RCC 7860 (cell line): ENCODE measurements at places on chromosomes 1 and 21.

- no peak for DNase-seq
These were observed 110.7 kb upstream of the ERRFI1 start for GRCh38 chr1:8136766-8137165.

GRCh38 chr1:18639368-18640055, 8.9 kb downstream of the PAX7 start:
- DNase-seq, result no peak

GRCh38 chr1:19715334-19716203, 50.9 kb downstream of the HTR6 start:
- peak; percentile 82 for DNase-seq

DNA sequence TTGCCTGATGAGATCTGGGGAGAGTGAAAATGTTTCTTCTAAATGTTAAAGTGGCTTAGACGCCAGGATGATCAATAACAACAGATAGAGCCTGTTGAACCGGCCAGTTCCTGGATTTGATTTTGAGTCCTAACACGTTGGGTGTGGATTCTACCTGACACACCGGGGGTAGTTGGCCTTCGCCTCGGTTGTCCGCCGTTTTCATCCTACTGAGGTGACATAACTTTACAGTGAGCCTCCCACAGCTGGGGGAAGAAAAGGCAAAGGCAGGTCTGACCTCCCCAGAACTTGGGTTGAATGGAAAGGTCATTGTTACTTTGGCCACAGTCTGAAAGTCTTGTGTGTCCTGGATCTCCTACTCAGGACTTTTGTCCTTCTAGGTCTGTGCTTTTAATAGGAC, 1.1 kb downstream of the PGD start:
- DNase-seq, result no peak

DNA sequence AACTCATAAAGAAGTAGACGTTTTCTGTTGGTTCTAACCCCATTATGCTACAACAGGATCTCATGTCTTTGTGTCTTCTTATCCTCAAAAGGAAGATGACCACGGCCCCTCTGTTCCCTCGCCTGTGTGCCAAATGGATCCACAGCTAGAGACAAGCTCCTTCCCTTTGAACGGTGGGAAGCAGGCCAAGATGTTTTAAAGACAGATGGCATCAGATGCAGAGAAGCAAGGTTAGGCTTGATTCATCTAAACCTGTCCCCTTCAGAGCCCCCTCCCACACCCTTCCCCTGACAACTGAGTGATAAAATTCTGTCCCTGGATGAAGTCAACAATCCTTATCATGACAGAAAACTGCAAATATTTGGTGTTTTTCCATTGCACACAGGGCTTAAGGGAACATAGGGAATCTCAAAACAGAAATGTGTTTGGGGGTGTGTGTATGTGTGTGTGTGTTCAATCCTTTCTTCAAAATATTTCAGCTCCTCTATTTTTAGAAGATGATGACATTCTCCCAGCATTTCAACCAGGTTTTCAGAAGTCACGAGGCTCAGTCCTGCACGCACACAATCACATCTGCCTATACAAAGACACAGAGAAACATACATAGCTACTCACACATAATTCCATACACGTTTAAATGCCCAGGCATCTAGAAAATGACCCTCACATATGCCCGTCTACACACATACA, 27.8 kb upstream of the FMOD start:
- no peak for DNase-seq

DNA sequence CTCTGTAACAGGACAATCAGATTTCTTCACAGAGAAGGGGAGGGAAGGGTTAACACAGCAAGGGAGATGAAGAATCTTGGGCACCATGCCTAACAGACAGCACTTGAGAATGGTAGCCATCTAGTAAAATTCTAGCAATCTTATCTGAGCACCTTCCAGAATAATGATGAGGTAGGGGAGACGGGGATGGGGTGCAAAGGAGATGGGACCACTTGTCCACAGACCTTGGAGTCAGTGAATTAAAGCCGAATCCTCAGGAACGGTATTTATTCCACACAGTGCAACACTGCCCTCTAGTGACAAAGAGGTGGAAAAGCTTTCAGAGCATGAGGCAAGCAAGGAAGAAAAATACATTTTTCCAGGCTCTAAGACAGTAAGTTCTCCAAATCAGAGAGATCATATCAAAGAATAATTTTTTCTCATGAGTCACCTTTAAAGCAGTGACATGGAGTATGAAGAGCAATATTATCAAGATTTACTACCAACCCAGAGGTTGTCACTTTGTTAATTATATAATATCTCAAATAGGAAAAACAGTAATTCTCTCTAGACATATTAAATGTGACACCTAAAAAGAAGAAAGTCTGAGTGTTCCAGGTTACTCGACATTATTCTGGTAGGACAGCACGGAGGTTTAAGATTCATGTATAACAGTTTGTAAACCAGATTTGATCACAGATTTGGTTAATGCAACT, 43.3 kb upstream of the LPAR3 start:
- peak; percentile 44 for DNase-seq

- no peak for DNase-seq
These were observed 420.0 kb downstream of the MATN1 start for GRCh38 chr1:30303387-30303786.

DNA sequence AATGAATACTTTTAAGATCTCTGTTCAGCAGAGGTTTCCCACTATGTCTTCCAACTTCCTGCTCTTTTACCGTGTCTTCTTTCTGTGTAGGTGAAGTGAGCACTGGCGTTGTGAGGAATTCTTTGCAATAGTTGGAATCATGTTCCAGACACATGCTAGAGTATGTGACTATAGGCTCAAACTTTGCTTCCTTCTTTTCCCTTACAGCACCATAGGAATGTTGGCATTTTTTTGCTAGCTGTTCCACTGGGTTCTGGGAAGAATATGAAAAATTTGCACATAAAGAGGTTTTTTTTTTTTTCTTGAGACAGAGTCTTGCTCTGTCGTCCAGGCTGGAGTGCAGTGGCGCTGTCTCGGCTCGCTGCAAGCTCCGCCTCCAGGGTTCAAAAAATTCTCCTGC, 15.7 kb upstream of the HUNK start:
- DNase-seq, result no peak

DNA sequence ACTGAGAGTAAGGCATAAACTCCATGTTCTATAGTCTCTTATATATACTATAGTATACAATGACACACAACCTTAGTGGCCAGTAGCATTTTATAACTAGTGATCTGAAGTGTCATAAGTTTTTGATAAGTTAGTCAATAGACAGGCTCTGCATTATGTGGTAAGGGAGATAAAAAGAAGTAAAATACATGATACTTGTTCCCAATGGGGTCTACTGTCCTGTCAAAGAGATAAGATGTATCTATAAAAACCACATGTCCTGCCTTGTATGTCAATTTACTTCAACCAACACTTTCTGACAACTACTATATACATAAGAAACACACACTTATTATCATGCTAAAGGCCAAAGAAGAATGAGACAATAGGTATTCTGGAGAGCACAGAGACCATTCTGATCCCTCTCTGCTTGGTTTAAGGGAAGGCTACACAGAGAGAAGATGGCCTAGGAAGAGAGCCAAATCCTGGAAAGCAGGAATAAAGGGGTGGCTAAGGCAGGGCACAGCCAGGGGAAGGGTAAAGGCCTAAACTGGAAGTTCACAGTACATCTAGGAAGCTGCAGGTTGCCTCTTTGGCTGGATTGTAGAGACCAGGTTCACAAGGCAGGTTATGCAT, 91.4 kb downstream of the LYST start:
- DNase-seq, result no peak

DNA sequence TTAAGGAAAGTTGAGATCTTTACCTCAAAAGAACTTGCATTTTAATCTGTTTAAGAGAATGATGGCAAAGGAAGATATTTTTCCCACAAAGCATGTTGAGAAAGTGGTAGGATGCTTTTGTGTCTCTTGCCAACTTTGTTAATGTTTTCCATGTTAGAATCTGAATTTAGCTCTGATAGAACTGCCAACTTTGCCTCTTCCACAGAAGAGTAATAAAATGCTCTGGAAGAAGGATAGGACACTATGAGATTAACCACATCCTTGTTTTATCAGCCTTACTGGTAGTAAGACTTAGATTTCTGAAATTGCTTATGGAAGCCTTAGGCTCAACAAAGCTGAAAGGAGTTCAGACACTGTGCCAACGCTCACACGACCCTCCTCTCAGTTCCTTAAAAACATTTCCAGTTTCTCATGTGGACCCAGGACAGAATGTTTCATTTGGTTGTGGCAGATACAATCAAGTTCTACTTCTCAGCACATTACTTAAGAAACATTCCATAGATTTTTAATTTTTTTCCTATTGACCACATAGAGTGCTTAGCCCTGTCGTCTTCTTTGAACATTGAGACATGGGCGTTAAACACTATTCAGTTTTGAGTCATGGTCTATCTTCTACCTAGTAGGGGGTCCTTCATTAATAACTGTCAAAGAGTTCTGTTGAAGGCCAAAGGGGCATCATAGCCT, 59.0 kb downstream of the MTR start:
- DNase-seq, result no peak

GRCh38 chr1:15578921-15579682, 5.7 kb downstream of the AGMAT start:
- no peak for DNase-seq

GRCh38 chr1:6246497-6247467, 2.8 kb downstream of the HES3 start:
- peak; percentile 24 for DNase-seq

GRCh38 chr21:36722370-36723368, 23.8 kb downstream of the SIM2 start:
- no peak for DNase-seq

GRCh38 chr1:235735621-235736020, 86.0 kb upstream of the GNG4 start:
- DNase-seq, result no peak

- no peak for DNase-seq
These were observed 12.5 kb upstream of the FNBP1L start for GRCh38 chr1:93435443-93435842.

DNA sequence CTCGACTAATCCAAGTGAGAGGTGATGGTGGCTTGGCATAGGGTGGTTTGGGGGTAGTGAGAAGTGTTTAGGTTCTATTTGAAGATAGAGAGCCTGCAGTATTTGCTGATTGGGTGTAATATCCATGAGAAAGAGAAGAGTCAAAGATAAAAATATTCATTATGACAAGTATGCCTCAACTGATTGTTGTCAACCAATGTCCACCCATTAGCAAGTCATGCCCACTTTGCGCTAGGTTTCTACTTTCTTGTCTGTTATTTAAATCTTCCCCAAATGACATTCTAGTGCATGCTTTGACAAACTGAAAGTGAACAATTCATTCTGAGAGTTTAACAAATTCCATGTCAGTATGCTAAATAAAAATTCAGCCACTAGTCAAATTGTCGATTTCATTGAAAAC, 3.8 kb upstream of the XCL1 start:
- no peak for DNase-seq

DNA sequence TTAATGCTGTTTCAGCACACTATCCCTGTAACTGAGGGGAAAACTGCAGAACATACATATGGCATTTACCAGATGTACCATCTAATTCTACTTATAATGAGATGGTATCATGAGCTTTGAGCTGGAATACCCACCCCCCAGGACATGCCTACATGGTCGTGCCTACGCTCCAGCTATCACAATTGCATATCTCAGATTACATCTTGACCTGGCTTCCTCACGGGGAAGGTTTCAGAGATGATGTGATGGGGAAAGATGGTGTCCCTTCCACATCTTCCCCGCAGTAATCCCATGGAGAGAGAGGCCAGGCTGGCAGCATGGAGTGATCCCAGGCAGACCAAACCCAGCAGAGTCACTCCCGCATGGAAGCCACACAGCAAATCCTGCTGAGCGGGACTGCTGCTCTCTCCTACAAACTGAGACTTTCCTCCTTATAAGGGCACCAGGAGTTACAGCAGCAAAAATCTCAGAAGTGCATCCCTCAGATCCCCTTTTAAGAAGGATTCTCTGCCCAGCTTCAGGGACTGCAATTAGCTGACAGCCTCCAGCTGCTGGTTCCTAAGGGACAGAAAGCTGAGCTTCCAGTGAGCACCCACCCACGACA, 67.1 kb downstream of the KCNH1 start:
- DNase-seq, result no peak

DNA sequence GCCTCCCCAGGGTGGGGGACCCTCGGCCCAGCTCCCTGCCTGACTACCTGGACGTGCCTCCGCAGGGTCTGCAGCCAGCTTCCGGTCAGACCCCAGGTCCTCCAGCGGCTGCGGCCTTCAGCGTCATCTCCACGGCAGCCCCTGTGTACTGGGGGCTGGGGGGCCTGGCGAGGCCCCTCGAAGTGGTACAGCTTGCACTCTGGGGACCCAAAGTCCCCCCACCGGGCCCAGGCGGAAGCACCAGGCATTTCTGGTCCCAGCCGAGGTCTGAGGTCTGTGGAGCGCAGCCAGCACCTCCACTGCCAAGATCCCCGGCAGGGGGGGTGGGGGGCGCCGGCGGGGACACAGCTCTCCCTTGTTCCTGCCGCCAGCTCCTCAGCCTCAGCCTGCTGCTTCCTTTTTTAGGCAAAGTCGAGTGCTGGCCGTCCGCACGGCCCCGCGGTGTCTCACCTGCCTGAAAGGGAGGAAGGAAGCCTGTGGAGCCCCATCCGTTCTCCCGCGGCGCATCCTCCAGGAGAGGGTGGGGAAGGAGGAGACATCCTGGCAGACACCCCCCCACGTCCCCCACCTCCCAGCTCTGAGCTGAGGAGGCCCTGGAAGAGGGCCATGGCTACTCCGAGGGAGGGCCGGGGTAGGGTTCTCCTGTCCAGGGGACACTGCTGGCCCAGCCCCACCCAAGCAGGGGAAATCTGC, 1.2 kb upstream of the VWA1 start:
- DNase-seq, result no peak
